ENCODE measurements at places on chromosomes 16 and 17.
A peak's percentile ranks its signal among the peaks of the same experiment; 100 is the strongest.

GRCh38 chr17:61449707-61450640, 2.2 kb upstream of the TBX4 start:
- no peak for DNase-seq

DNA sequence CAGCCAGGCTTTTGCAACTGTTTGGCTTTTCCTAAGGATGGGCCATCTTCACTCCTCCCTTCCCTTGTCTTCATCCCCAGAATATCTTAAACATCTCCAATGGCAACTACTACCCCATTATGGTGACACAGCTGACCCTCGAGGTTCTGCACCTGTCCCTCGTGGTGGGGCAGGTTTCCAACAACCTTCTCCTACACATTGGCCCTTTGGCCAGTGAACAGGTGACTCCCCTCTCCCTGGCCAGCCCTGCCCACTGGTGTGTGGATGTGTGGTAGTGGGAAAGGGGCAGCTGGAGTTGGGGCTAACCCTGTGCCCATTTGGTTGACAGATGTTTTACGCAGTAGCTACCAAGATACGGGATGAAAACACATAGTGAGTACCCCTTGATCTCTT, 4.7 kb downstream of the TMEM106A start:
- DNase-seq = no peak

DNA sequence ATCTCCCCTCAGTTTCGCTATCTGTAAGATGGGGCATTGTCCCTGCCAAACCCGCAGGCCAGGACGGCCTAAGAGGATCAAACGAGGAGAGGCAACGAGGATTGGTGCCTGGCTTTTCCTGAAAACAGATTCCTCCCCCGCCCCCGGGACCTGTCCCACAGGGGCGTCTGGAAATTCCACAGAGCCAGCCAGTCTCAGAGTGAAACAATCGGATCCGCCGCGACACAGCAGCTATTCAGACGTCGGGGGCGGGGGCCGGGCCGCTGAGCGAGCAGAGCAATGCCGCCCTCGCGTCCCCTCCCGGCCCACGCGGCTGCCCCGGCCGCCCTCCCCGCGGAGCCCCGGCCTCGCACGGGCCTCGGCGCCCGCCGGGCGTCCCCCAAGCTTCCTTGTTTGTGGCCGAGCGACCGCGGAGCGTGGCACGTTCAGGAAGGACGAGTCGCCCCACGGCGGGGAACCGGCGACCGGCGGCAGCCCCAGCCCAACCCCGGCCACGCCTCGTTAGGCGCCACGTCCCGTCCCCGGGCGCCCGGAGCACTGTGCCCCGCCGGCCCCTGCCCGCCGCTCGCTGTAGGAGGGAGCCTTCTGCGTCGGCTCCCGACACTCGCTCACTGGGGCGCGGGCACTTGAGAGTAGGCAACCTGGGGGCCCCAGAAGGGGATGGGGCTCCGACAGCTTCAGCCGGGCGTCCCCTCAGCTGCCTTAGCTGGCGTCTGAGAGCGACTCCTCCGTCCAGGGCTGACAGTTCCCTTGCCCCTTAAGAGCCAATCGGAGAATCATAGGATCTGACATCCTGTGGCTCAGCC, 29.6 kb upstream of the PHOSPHO1 start:
- peak; percentile 9 for DNase-seq

DNA sequence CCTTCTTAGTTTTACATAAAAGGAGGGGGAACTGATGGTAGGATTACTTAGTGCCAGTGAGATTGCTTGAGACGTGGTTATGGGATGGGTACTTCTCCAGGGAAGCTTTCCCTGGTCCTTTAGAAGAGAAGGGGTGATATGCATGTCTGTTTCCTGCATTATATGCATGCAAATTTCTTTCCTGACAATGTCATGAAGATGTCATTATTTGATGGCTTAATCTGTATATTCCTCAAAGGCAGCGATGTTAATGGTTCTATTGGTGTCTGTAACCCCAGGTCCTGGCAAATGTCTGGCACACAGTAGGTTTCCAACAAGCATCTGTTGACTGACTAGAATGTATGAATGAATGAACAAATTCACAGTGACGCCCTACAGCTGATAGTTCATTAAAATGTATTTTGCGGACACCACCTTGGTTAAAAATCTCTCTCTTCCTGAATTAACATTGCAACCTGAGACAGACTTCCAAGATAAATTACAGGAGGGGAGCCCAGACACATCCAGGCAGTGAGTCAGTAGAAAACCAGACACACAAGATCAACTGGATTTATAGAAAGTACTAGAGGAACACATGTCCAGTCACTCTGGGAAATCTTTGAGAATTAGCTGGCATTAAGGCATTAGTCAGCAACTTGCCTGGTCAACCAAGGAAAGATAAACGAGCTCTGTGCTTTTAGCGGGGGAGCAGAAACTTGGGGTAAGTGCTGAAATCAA, 293.4 kb downstream of the XYLT1 start:
- DNase-seq = no peak

- no peak for DNase-seq
These were observed 39.0 kb upstream of the EMP2 start for GRCh38 chr16:10619271-10619849.

DNA sequence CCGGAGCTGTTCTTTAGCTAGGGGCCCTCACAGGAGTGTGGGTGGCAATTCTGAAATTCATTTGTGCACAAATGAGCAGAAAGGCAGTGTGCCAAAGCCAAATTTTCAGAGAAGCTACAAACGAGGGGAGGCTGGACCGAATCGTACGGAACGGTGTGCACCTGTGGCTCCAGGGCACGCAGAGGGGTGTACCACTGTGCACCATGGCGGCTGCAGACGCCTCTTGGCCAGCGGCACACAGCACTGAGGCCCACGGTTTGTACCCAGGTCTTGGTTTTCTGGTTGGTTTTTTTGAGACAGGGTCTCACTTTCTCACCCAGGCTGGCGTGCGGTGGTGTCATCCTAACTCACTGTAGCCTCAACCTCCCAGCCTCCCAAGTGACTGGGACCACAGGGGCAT, 14.9 kb downstream of the CHMP1A start:
- DNase-seq = no peak

DNA sequence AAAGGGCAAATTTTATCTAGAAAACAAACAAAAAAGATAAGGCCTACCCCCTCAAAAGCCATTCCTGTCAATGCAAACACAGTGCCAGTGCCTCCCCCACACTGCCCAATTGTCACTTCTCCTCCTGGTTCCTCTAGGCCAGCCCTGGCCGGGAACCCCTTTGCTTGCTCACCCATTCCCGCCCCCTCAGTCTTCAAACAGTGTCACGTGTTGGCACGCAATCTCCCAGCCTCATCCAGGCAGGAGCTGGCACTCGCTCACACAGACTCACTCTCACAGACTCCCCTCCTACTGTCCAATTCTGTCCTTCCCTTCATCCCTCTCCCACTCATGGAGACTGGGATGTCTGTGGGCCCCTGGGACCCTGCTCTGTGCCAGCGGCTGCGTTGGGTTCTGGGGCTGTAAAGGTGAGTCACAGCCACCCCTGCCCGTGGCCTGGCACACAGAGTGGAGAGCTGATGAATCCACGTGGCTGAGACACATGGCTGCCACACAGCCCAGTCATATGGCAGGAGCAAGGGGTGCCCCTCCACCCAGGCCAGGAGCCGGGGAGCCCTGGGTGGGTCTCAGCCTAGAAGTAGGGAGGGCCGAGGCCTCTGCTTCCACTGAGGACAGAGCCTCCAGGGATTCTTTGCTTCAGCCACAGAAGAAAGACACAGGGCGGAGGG, 54.8 kb downstream of the VAC14 start:
- peak; percentile 26 for DNase-seq

DNA sequence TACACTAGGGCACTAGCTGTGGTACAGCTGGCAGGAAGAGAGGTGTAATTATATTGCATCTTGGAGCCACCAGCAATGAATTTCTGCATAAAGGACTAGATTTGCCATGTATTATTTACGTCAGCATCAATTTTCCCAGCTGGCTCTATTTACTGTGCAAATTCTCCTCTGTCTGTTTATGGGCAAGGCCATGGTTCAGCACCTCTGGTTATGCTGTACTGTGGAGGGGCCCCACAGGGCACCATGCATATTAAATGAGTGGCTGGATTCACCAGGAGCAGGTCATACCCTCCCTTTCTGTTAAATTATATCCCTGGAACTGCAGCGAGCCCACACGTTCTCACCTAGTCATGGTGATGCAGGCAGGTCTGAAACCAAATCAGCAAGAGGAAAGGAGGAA, 19.8 kb downstream of the RAD51D start:
- DNase-seq = no peak

- no peak for DNase-seq
These were observed 6.5 kb downstream of the CPNE7 start for GRCh38 chr16:89581861-89582563.

DNA sequence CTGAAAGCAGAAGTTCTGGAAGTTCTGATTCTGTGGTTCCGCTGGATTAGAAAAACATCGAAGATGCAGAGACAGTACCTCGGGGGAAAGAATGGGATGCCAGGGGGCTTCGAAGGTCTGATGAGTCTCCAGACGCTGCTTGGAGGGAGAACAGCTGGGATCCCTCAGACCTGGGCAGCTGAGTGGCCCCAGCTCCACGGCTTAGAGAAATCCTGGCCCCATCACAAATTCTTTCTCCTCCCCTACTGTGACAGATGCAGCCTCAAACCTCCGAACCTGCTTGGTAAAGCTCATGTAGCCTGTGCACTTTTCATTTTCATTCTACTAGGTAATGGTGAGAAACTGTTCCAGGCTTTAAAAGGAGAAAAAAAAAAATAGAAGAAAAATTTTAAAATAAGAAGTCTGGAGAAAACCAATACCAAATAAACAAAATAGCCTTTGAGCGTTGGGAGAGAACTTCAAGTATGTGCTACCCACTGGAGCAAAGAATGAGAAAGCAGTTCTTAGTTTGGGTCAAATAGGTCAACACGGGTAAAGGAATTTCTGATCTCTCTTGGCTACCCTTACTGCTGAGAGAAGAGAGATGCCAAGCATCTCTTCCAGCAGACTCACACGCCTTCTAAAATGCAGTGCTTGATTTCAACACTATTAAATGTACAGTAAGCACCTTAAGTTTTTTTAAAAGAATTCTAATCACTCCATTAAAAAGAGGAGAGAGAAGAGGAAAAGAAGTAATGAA, 19.9 kb downstream of the MAF start:
- no peak for DNase-seq

DNA sequence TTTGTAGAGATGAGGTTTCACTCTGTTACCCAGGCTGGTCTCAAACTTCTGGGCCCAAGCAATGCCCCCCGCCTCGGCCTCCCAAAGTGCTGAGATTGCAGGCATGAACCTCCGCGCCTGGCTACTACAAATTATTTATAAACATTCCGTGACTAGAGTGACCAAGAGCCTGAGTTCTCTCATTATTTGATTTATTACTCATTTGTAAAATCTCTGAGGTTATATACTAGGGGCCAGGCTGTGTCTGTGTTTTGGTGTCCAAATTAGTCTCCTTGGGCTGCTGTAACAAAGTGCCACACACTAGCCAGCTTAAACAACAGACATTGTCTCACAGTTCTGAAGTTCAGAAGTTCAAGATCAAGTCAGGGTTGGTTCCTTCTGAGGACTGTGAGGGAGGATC, 70.8 kb upstream of the ELAC2 start:
- DNase-seq = no peak

- no peak for DNase-seq
These were observed 56.5 kb downstream of the PIGL start for GRCh38 chr17:16273499-16273898.

GRCh38 chr17:81453076-81453475, 57.8 kb downstream of the BAHCC1 start:
- DNase-seq = no peak

GRCh38 chr16:4090351-4090851, 25.8 kb downstream of the ADCY9 start:
- no peak for DNase-seq

- DNase-seq = no peak
These were observed 238.1 kb upstream of the CDH5 start for GRCh38 chr16:66128371-66128770.

- DNase-seq = no peak
These were observed 11.6 kb downstream of the CUEDC1 start for GRCh38 chr17:57943645-57944044.

DNA sequence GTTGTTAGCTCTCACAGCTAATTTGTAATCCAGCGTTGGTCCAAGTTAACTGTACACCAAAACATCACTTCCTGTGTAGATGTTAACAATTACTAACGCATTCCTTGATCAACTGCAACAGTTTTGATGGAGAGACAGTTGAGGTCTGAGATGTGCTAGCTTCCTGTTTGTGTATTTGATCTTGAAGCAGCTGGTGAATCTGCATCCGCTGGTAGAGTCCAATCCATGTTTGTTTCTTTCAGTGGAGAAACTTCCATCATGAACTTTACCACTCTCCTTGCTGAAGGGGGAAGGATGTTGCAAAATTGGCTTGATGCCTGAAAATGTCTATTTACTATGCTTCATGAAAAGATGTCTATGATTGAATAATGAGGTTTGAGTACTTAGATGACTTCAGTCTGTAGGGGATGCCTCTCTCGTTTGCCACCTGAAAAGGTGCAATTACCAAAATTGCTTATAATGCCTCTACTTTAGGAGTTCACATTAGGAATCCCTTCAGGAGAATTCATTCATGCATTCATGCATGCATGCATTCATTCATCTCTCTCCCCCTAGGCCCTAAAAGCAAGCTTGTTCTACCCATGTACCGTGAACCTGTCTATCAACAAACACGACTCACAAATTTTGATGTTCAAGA, 39.6 kb upstream of the ZKSCAN2 start:
- DNase-seq = no peak

- no peak for DNase-seq
These were observed 2.5 kb downstream of the SEZ6 start for GRCh38 chr17:29003289-29003688.

- DNase-seq = peak; percentile 7
These were observed 10.6 kb downstream of the CALCOCO2 start for GRCh38 chr17:48841395-48841831.

DNA sequence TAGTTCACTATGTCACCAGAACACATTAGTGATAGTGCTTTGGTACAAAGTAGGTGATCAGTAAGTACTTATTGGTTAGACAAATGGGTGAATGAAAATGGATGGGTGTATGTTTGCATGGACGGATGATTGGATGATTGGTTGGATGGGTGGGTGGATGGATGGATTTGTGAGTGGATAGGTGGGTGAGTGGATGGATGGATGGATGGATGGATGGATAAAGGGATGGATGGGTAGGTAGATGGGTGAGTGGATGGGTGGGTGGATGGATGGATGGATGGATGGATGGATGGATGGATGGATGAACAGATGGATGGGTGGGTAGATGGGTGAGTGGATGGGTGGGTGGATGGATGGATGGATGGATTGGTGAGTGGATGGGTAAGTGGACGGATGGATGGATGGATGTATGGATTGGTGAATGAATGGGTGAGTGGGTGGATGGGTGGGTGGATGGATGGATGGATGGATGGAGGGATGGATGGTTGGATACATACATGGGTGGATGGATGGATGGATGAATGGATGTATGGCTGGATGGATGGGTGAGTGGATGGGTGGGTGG, 225.3 kb upstream of the GSE1 start:
- DNase-seq = no peak
